ENCODE measurements at places on chromosomes 3 and 15. TPM values are rescaled to one million over a fixed set of nuclear protein-coding genes. Genes with fewer than 3 reads are reported as not detected.

CASR gene
- 1.4 TPM for polyA plus RNA-seq

GRCh38 chr3:119173325-119173724, at the start of gene UPK1B:
Gene UPK1B, plus strand, starts transcription at chr3:119173598. Its CDS starts 13,144 bp downstream, at chr3:119186742.
- H3K4me3 ChIP-seq = no peak within 1 kb of the TSS
- H3K36me3 ChIP-seq = no peaks in the 10 kb centered on the region
- H3K27me3 ChIP-seq = no peaks in the 10 kb centered on the region
- no peaks in the 10 kb centered on the region for H3K4me1 ChIP-seq
- no peak for DNase-seq
- no peak within 1 kb of the TSS for H3K27ac ChIP-seq

GRCh38 chr3:8645712-8646111, 1.1 kb upstream of the SSUH2 start:
- DNase-seq = no peak
- H3K36me3 ChIP-seq = no peaks in the 10 kb centered on the region
- H3K27ac ChIP-seq = no peak overlapping the region

GRCh38 chr3:50570508-50571279, 1.4 kb downstream of the HEMK1 start:
- H3K27me3 ChIP-seq = no peaks in the 10 kb centered on the region
- H3K27ac ChIP-seq = no peak overlapping the region
- no peak for DNase-seq
- H3K4me3 ChIP-seq = no peak overlapping the region
- peaks cover 41% of the 10 kb centered on the region for H3K4me1 ChIP-seq
- peaks cover 28% of the 10 kb centered on the region for H3K36me3 ChIP-seq

DNA sequence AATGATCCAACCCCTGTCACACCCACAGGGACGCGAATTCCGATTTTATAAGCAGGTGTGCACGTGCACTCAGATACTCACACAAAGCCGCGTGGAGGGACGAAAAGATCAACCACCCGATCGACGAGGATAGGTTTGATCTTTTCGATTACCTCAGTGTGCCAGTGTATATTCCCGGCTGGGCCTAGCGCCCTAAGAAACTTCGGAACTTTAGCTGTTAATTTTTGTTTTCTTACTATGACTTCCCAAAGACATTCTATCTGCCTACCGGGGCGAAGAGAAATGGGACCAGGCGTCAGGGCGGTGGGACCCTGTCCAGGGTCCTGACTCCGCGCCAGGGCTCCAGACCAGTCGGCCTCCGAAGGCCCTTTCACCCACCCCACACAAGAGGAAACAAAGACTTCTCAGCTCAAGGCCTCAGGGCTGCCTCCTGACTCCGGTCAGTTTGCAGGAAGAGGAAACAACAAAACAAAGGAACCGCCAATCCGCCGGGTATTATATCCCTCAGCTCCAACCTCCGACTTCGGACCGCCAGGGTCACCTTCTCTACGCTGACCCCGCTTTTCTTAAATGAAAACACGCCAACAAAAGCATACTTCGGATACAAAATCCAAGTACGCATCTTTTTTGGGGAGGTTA, 6.8 kb downstream of the ONECUT1 start:
- H3K36me3 ChIP-seq = no peaks in the 10 kb centered on the region
- H3K4me3 ChIP-seq = no peak overlapping the region
- no peak overlapping the region for H3K27ac ChIP-seq
- peaks cover 49% of the 10 kb centered on the region for H3K4me1 ChIP-seq
- DNase-seq = no peak

DNA sequence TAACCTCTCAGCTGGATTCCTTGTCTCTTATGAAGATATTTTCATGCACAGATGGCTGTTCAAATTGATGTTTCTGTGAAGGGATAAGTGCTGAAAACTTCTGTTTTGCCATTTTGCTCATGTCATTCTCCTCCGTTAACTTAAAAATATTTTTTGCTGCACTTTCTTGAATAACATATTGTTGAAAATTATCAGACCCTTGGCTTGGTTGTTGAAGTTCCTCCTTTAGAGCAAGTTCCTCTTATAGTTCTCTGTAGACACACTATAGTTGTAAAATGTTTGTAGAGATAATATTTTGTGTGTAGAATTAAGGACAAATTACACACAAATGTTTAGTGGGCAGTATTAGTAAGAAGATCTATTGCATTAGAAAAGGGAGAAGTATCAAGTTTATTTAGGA, 300.4 kb downstream of the SV2B start:
- no peak overlapping the region for H3K27ac ChIP-seq
- H3K36me3 ChIP-seq = no peaks in the 10 kb centered on the region
- H3K4me1 ChIP-seq = no peaks in the 10 kb centered on the region
- no peaks in the 10 kb centered on the region for H3K27me3 ChIP-seq
- DNase-seq = no peak

SERPINI2 gene
- 5.8 TPM for polyA plus RNA-seq

DNA sequence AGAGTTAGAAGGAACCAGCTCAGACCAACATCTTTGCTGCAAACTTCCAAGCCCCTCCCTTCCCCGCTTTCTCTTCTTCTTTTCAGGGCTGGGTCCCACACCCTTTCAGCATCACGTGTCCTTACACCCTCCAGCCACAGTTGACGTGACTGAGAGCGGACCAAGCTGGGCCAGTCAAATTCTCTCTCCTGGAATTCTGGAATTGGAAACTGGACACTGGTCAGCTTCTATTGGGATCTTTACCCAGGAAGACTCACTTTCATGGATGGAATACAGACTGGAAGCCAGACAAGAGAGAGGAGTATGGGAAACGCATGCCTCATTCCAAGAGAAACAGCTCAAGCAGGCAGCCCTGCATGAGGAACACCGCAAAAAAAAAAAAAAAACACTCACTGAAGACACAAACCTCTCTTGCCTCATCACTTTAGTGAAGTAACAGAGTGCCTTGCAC, 12.4 kb upstream of the TPM1 start:
- H3K27me3 ChIP-seq = no peaks in the 10 kb centered on the region
- no peak overlapping the region for H3K4me3 ChIP-seq
- peak overlapping the region; percentile 37 for H3K27ac ChIP-seq
- no peaks in the 10 kb centered on the region for H3K36me3 ChIP-seq

DNA sequence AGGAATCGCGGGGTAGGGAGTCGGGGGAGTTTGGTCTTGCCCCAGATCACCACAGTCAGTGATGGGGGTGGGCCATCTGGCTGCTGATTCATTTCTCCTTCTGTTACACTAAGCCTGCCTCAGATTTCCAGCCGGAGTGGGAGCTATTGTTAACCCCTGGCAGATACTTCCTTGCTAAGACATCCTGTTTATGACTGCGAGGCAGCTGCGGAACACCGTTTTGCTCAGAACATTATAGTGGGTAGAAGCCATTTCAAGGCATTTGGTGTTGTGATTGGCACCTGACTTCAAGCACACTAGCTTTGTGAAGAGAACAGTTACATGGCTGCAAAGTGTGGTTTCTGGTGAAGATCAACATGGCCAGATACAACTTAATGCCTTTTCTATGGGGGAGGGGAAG, 73.8 kb downstream of the FLNB start:
- H3K4me1 ChIP-seq = no peaks in the 10 kb centered on the region
- H3K4me3 ChIP-seq = no peak overlapping the region
- no peaks in the 10 kb centered on the region for H3K27me3 ChIP-seq
- H3K36me3 ChIP-seq = peaks cover 4% of the 10 kb centered on the region

TMEM212 gene
- 0.57 TPM for polyA plus RNA-seq

DNA sequence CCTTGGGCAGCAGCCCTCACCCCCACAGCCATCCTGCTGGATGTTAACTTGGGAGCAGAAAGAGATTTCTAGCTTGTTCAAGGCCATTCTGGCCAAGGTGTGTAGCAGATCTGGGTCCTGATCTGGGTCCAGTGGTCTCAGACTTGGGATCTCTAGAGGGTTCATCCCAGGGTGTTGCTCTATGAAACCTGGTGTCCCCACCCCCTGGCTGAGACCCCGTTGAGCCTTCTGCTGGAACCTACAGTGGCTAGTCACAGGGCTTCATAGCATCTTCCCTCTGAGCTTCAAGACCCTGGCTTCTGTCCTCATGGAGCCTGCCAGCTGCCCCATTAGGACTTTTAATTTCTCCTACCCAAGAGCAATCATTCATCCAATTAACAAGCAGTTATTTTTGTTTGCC, 64.3 kb downstream of the EPHB1 start:
- no peaks in the 10 kb centered on the region for H3K27me3 ChIP-seq
- H3K4me3 ChIP-seq = no peak overlapping the region
- no peaks in the 10 kb centered on the region for H3K36me3 ChIP-seq
- peaks cover 13% of the 10 kb centered on the region for H3K4me1 ChIP-seq

GRCh38 chr3:25902586-25902985, 112.7 kb downstream of the OXSM start:
- H3K4me1 ChIP-seq = no peaks in the 10 kb centered on the region
- no peaks in the 10 kb centered on the region for H3K27me3 ChIP-seq
- H3K27ac ChIP-seq = no peak overlapping the region
- no peak for DNase-seq
- H3K36me3 ChIP-seq = no peaks in the 10 kb centered on the region

GRCh38 chr15:69094124-69094921, 66.1 kb upstream of the GLCE start:
- peaks cover 23% of the 10 kb centered on the region for H3K4me1 ChIP-seq
- no peaks in the 10 kb centered on the region for H3K36me3 ChIP-seq

CDC25A gene
- 9.7 TPM for polyA plus RNA-seq
